ENCODE measurements at places on chromosomes 6 and 20.
A peak's percentile ranks its signal among the peaks of the same experiment; 100 is the strongest.

- DNase-seq = no peak
Measured at GRCh38 chr20:14497004-14497403, 159.6 kb upstream of the FLRT3 start.

- DNase-seq = no peak
Measured at GRCh38 chr6:36728289-36729160, 30.9 kb downstream of the RAB44 start.

DNA sequence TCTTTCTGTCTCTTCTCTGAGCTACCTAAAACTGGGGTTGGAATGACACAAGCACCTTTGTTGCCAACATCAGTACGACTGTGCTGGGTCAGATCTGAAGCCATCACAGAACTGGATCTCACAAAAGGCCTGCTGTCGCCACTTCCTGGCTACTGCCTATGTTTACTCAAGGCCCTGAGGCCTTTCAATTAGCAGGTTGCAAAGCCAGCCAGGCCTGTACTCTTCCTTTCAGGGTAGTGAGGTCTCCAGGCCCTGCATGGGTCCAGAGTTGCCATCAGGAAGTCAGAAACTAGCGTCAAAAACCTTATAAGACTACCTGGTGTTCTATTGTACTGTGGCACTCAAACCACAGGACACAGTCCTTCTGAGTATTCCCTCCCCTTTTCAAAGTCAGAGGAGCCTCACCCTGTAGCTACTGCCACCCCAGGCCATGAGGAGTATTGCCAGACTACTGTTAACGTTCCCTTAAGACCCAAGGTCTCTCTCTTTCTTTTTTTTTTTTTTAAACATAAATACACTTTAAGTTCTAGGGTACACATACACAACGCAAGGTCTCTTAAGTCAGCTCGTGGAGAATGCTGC is 937.4 kb upstream of the GJE1 start:
- no peak for DNase-seq

GRCh38 chr20:8187740-8188139 is 55.7 kb downstream of the PLCB1 start:
- peak; percentile 38 for DNase-seq

GRCh38 chr6:130755368-130756034 is 71.7 kb upstream of the SMLR1 start:
- DNase-seq = no peak

- no peak for DNase-seq
Measured at GRCh38 chr6:163945808-163946207, 531.3 kb downstream of the QKI start.

GRCh38 chr6:7535498-7535897 is 6.0 kb upstream of the DSP start:
- peak; percentile 92 for DNase-seq

Data from fibroblast of skin of back (primary cell).